Central memory CD8-positive, alpha-beta T cell (primary cell): ENCODE measurements at places on chromosomes 16 and 17.

DNA sequence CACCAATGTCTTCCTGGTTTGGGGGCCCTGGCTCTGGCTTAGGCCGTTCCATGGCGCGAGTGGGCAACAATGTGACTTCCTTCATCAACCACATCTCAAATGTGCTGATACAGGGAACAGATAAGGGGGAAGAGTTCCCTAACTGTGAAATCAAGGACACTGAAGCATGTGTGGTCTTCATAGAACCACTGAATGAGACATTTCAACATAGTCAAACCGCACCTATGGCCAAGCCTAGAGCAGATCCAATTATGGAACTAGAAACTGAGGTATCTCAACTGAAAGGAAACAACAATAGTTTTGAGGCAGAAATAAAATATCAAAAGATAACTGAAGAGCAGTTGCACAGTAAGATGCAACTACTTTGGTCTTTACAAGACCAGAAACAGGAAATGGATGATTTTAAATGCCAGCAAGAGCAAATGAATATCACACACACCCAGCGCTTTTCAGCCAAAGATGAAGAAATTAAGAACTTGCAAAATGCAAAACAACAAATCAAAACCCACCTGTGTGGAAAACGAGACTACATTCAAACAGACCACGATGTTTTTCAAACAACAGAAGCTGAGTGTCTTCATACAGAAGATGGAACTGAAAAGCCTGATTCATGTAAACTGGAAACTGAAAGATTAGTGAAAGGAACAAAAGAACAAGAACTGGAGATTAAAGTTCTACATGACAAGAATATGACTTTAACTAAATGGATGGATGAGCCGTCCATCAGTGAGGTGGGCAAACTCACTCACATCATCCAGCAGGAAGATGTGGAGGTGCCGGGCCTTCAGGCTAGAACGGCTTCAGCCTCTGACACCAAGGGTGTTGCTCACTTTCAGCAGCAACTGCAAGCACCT lies 18.1 kb upstream of the LCMT1 start:
- DNase-seq, result no peak

DNA sequence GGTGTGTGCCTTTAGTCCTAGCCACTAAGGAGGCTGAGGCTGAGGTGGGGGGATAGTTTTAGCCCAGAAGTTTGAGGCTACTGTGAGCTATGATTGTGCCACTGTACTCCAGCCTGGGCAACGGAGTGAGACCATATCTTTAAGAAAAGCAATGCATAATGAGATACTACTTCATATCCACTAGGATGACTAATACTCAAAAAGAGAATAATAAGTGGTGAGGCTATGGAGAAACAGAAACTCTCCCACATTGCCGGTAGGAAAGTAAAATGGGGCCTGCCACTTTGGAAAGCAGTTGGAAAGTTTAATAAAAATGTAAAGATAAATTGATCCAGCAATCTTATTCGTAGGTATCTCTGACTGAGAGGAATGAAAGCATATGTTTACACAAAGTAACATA lies 4.6 kb upstream of the NPIPB2 start:
- DNase-seq, result no peak

- DNase-seq, result no peak
Measured at GRCh38 chr17:48491527-48492273, 39.1 kb downstream of the HOXB1 start.

DNA sequence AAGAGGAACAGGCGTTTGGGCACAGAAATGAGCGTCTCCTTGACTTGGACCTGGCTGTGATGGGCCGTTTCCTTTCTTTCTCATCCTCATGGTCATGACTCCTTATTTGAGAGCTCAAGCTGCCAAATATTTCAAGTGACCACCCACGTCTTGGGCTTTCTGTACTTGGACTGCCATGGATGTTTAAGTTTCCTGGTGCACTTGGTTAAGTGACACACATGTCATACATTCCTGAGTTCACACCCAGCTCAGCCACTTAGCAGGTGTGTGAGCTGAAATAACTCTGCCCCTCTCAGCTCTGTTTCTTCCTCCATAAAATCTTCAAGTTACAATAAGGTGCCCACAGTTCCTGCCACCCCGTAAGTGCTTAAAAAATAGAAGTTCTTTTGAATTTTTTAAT lies 114.5 kb downstream of the CLEC16A start:
- no peak for DNase-seq

- peak; percentile 28 for DNase-seq
Measured at GRCh38 chr17:65294181-65294719, 157.1 kb downstream of the RGS9 start.

- DNase-seq, result no peak
Measured at GRCh38 chr17:27457731-27458523, 1.7 kb downstream of the KSR1 start.

DNA sequence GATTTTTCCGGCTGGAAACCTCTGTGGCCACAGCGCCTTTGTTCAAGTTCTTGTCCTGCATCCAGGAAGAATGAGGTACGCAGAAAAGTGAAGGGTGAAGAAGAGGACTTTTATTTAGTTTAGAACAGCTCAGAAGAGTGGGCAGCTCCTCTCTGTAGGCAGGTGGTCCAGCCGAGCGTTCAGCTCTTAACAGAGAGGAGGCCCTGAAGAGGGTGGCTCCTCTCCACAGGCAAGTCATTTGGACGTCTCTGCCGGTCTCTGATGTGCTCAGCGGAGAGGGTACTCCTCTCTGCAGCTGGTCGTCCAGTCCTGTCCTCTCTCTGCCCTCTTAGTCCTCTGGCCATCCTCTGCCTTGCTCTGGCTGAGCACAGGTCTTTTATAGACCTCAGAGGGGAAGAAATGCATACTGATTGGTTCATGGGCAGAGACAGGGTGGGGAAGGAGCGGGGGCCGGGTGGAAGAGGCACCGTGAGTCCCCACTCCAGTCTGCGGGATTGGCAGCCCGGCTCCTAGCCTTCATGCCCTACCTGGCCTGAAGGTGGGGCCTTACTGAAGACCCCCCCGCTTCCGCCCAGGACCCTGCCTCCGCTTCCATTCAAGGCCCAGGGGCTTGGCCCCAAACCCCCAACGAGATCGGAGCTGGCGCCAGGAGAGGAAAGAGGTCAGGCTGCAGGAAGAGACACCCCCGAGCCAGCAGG lies 70.0 kb upstream of the NKD1 start:
- DNase-seq, result no peak

DNA sequence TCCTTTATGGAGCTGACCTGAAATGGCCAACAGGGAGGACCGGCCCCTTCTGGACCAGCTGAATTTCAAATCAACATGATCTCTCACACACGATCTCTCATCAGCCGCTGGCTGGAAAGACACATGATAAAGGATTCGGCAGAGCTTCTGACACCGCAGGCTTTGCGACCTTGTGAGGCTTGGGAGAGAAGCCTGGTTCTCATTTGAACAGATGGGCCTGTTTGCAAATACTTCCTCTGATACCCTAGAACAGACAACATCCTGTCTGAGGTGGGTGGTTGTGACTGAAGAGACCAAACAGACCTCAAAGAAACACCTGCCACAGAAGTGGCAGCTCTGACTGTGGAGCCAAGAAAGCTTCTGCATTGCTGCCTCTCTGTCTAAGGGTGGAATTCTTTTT lies 77.9 kb upstream of the SDK2 start:
- DNase-seq, result no peak

DNA sequence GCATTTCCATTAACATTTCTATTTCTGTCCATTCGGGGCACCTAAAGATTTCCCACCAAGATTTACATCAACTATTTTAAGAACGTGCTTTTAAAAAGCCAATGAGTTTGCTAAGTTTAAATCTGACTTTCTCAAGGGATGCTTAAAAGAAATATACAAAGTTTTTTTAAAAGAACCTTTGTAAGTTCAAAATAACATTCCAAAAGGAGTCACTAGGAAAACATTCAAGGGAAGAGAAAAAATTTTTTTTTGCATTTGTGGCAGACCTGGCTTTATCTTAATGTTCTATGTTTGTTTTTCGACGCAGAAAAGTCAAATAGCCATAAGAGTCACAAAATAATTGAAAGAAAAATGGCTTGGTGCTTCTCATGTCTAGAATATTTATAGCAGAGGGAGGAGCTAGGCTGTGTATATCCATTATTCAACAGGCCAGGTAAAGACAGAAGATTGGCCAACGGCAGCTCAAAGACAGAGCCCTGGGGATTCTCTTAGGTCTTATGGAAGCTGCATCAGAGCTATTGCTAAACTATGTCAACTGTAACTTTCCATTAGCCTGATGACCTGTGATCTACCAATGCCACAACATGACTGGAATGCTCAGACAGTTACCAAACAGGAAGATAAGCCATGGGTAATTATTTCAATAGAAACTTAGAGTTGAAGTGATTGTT lies 37.8 kb upstream of the MYOCD start:
- DNase-seq, result no peak

- no peak for DNase-seq
Measured at GRCh38 chr17:11900041-11900476, 97.2 kb downstream of the ZNF18 start.

DNA sequence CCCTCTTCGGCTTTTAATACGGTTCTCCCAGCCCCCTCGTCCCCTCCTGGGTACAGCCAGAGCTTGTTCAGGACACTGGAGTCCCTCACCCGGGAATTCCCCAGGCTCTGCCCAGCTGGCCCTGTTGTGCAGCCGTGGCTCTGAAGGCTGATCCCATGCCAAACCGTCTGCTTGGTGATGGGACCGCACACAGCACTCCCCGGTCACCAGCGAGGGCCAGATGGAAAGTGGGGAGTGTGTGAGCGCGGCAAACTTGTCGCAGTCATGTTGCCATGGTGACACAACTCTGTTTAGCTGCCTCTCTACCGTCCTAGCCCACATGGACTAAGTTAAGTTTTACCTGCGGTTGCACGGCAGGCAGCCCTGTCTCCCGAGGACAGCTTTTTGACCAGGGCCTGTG lies 107.9 kb downstream of the RAP1GAP2 start:
- DNase-seq, result no peak

GRCh38 chr16:74760007-74760767 lies 14.4 kb downstream of the FA2H start:
- DNase-seq, result no peak

GRCh38 chr16:1825864-1826690 lies 548 bp downstream of the HAGH start:
- peak; percentile 23 for DNase-seq

DNA sequence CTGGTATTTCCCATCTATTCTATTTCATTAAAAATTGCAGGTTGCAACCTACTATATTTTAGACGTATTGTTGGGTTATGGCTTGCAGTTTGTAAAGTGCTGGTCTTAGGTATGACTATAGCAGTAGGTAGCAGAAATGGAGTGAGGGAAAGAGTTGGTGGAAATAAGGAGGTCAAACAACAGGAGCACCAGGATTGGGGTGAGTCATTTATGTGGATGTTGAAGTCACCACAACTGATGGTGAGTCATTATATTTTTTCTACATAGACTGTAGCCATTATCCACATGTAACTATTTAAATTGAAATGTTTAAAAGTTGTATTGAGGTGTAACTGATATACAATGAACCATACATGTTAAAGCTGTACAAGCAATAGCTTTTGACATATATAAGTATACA lies 25.0 kb upstream of the HS3ST3A1 start:
- DNase-seq, result no peak

DNA sequence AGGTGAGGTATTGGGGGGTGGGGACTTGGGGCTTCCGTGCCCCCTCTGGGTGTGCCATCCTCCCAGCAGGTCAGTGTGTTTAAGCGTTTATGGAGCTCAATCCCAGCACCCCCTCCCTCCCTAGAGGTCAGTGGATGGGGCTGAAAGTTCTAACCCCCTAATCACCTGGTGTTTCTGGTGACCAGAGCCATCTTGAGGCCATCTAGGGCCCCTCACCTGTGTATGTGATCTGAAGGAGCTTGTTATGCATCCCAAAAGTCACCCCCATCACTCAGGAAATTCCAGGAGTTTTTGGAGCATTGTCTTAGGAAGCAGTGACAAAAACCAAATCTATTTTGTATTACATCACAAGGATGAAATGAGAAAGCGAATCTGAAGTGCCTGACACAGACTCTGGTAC lies 67.8 kb upstream of the NOL11 start:
- no peak for DNase-seq

GRCh38 chr16:87384162-87384874 lies 742 bp upstream of the FBXO31 start:
- no peak for DNase-seq

- no peak for DNase-seq
Measured at GRCh38 chr16:24853830-24854229, 8.1 kb downstream of the SLC5A11 start.

GRCh38 chr16:88413631-88414030 lies 30.9 kb downstream of the ZNF469 start:
- DNase-seq, result no peak

DNA sequence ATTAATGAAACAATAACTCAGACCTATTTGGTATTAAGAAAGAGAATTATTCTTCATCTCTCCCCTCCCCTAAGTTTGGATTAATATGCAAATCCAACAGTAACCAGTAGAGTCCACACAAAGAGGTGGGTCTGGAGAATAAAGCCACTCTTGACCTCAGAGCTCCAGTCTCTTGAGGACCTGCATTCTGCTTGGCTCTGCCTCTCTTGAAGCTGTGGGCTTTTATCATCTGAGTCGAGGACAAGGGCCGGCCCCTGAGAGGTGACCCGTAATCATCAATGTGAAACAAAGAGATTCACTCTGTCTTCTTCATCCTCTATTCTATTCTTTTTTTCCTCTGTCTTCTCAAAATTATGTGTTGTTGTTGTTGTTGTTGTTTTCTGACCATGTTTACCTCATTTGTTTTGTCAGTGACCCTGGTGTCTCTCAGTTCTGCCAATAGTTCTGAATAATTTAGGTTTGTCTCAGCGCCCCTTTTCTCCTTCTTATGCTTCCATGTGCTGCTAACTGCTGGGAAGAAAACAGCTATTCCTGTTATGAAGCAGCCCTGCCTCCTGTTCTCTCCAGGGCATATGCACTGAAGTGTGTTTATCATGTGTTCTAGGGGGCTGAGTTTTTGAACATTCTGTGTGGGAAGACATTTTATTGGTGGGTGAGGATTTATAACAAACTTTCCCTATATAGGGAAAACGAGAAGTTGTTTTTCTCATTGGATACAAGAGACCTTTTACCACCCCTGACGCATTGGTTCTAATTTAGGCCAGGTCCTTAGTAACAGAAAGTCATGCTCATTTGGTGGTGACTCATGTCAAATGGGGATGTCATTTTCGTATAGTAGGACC lies 135.8 kb downstream of the TRIM37 start:
- no peak for DNase-seq

DNA sequence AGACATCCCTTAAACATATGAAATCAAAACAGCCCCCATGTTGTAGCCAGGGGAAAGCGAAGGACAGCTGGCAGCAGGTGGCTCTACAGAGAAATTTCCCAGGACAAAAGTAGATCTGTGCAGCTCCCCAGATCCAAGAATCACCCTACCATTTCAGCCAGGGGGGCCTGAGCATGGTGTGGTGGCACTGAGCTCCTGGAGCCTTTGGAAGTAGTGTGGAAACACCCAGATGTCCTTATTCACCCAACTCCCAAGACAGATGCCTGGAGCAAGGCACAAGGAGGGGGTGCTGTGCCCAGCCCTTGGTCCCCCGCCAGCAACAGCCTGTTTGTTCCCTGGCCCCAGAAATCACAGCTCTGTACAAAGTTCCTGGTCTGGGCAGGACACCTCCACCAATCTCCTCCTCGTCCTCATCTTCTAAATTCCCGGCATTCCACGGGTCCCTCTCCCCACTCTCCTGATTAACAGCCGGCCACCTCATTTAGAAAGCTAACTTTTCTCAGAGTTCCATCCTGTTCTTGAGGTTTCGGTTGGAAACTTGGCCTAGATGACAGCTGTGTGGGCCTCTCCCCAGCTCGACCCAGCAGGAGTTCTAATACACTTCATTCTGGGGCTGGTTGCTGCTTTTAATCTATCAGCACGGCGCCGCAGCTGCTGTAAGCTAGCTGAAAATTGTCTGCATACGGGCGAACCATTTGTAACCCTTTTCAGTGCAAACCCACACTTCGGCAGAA lies 191.1 kb downstream of the C16orf78 start:
- no peak for DNase-seq
